ENCODE measurements at places on chromosomes 16 and 17.

DNA sequence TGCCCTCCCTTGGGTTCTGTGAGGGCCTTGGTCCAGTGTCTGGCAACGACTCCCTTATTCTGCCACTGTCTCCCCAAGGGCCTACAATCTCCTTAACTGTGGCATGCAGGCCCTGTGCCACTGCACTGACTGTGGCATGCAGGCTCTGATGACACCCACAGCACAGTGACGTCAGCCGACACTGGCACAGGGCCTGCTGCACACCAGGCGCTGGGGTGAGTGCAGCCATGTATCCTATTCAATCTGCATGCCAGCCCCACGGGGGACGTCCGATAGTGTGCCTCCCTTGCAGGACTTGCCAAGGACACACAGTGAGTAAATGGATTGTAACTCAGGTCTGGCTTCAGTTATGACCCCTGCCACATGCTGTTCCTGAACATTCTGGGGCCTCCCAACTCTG is 39.8 kb upstream of the RASD1 start:
- DNase-seq, result no peak

DNA sequence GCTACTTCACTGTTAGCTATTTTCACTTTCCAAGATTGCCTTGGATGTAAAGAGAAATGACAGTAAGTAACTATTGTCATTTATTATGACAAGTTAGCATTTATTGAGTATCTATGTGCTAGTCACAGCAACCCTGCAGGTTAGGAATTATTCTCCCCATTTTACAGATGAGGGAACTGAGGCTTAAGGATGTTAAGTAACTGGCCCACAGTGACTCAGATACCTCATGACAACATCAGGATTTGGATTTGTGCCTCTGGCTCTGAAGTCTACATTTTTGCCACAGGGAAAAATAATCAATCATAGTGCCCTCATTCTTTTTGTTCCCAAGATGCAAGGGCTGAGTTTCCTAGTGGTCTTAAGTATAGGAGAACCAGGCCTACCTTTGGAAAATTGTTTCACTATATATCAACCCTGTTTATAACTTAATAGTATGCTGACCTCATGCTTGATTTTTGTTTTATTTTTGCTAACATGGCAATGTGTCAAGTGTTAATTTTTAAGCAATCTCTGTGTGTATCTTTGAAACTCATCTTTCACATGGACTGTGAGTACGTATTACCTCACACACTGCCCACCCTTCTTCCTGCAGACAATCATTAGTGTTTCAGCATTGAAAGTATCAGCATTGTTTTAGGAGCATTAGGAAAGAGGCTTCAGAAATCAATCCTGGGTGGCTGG is 105.0 kb downstream of the TANGO6 start:
- no peak for DNase-seq

GRCh38 chr17:57027852-57028251 is 49.9 kb downstream of the SCPEP1 start:
- DNase-seq, result no peak

DNA sequence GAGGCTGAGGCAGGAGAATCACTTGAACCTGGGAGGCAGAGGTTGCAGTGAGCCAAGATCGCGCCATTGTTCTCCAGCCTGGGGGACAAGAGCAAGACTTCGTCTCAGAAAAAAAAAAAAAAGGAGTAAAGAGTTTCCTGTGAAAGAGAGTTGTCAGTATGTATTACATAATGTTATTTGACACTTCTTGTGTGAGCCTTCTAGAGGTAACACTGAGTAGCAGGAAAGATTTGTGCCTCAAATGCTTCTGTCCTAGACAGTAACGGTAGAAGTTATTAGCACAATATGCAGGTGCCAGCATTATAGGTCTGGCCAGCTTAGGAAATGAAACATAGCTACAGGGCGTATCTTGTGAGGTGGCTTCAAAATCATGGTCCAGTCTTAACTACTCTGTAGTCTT is 6.2 kb downstream of the RPS6KB1 start:
- peak; percentile 34 for DNase-seq

DNA sequence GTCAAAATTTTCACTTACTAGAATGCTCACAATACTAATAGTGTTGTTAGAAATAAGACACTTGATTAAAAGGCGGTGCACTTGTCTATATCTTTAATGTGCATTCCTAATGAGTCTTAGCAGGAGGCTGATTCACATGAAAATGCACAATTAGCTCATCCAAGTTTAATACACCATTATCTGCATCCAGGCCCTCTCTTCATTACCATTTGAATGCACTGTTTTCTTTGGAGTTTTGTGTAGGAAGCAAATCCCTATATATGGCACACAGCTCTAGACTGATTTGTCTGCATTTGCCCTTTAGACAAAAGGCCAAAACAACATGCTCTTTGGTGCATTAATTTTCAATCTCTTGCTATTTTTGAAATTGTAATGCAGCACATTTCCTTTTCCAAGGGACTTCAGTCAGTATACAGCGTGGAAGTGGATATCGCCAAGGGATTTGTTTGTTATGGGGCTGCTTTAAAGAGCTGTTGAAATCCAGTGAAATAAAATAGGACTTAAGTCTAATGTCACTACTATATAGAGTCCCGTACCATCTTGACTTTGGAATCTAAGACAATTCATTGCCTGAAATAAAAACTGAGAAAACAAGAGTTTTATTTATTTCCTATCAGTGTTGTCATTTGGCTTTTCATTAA is 257.6 kb upstream of the CPHXL start:
- DNase-seq, result no peak

DNA sequence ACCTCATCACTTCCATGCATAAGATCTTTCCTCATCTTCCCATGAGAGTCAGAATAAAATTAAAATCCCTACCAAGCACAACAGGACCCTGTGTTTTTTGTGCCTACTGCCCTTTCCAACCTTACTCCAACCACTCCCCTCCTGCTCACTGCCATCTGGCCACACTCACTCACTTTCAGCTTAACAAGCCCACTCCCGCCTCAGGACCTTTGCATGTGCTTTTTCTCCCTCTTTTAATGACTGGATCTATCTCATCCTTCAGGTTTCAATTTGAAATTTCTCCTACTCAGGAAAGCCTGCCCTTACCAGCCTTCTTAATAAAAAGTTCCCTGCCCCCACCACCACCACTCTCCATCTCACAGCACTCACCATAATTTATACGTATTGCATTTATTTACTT is 14.7 kb downstream of the C17orf67 start:
- no peak for DNase-seq

DNA sequence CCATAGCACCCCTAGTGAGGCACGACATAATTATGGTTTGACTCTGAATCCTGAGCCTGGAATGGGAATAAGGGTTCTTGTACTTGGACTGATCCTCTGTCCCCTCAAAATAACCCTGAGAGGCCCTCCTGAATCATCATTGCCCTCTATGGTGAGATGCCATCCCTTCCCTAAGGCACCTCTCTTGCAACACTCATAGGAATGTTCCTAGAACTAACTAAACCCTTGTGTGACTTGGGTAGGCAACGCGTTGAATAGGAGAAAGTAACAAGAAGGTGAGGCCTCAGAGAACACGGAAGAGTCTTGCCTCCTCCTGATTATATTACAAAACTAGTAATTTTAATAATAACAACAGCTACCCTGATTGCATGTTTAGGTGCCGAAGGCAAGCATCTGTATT is 189.1 kb upstream of the ANKFN1 start:
- DNase-seq, result no peak

DNA sequence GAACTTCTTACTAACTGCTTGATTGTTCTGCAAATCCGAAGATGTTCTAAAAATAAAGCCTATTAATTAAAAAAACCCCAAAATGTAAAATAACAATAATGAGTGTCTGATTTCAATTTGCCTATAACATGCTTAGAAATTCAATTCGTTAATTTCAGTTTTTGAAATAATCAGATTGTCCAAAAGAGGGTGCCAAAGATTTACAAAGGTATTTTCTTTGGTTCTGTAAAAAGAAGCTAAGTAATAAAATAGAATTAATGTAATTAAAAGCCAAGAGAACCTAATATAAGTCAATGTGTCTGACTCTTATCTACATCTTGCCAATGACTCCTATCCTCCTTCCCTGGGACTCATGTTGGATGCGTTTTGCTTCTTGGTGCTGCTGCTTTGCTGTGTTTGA is 75.0 kb upstream of the CPHXL start:
- no peak for DNase-seq

- peak; percentile 30 for DNase-seq
Observed at GRCh38 chr17:78716814-78717393, 65.2 kb downstream of the CYTH1 start.

DNA sequence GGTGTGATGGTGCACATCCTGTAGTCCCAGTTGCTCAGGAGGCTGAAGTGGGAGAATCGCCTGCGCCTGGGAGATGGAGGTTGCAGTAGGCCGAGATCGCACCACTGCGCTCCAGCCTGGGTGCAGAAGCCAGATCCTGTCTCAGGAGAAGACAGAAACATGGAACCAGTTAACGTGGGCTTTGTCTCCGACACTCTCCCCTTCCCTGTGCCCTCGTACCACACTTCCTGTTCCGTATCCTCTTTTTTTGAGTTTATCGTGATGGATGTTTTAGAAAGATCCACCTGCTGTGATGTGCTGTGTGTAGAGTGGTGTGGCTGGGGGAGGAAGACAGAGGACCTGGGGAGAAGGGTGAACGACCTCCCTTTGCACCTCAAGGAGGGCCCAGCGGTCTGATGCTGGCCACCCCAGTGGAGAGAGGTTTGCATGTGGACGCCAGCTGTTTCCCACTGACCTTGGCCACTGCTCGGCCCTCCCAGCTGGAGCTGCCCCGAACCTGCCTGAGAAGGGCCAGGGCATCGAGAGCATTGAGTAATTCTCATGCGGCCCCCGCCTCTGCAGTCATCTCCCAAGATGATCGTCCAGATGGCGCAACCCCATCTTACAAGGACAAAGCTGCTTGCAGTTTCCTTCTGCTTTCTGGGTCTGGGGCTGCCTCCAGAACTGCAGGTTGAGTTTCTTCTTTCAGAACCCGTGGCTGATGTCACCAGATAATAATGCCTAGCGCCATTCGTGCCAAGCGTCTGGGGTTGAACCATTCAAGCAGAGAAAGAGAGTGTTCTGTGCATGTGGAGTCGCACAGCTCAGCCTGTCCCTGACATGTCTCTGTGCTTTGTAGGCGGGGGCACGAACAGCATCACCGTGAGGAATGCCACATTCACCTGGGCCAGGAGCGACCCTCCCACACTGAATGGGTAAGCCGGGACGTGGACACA is 126.3 kb downstream of the ABCC1 start:
- DNase-seq, result no peak

- no peak for DNase-seq
Observed at GRCh38 chr17:65235284-65235683, 98.1 kb downstream of the RGS9 start.

- DNase-seq, result no peak
Observed at GRCh38 chr17:74759243-74759801, 10.9 kb downstream of the NHERF1 start.

DNA sequence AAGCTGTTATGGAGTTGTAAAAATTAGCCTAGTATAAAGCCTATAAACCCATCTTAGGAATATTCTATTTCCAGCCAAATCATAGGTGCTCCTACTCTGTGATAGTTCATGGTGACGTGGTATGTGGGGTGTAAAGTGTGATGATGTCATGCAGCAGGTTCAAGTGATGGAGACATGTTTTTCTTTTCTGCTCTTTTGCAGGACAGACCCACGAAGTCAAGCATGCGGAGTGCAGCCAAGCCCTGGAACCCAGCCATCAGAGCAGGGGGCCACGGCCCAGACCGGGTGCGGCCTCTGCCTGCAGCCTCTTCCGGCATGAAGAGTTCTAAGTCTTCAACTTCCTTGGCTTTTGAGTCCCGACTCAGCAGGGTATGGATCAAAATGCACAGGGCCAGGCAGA is 87.3 kb downstream of the SPECC1 start:
- no peak for DNase-seq

DNA sequence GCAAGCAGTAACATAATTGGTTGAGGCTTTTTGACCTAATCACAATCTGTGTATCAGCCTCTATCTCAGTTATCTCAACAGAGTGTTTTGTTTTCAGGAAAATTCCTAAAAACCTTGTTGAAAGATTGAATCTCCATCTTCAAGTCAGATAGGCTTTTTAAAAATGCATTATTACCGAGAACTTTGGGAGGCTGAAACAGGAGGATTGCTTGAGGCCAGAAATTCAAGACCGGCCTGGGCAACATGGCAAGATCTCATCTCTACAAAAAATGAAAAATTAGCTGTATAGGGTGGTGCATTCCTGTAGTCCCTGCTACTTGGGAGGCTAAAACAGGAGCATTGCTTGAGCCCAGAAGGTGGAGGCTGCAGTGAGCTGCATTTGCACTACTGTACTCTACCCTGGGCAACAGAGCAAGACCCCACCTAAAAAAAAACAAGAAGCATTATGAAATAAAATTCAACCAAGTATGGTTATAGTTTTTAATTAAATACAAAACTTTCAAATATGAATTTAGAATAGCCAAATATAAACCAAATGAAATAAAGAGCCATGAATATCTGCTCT is 68.4 kb downstream of the VMP1 start:
- no peak for DNase-seq

GRCh38 chr16:964356-965035 is 6.3 kb downstream of the LMF1 start:
- no peak for DNase-seq

DNA sequence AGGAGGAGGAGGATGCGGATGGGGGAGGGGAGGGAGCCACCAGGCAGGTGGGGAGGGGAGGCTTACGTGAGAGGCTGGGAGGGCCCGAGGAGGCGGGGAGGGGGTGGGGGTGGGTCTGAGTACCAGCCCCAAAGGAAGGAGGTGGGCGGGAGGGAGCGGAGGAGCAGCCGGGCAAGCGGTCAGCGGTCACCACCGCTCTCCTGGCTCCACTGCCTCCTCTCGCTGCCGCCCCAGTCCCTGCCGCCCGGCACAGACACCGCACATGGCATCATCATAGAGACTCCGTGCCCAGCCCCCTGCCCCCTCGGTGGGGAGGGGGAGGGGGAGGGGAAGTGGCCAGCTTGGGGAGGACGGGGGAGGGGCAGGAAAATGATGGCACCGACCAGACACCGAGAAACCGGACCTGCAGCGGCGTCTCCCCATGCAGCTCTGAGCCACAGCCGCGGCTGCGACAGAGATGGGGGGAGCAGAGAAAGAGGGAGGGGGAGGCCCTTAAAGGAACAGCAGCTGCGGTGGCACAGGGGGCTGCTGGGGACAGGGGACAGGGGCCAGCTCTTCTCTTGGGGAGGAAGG is at the start of gene TLCD3B:
Gene TLCD3B, minus strand, starts transcription at position 431 of the 573 bp plus-strand sequence. CDS start 744 bp downstream, outside the sequence.
- DNase-seq, result no peak
